ENCODE measurements at places on chromosomes 7 and 10. TPM values are rescaled to one million over a fixed set of nuclear protein-coding genes. Genes with fewer than 3 reads are reported as not detected.

HOXA10 gene
- not detected for total RNA-seq

DNA sequence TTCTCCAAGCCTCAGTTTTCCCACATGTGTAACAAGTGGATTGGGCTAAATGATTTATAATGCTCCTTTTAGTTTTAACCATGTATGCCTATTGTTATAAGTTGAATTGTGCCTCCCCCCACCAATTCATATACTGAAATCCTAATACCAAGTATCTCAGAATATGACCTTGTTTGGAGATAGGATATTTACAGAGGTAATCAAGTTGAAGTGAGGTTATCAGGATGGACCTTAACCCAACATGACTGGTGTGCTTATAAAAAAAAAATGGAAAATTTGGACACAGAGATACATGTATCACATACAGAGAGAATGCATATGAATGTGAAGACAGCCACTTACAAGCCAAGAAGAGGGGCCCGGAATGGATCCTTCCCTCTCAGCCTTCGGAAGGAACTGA is 117.9 kb upstream of the HABP2 start:
- no peak for DNase-seq

- no peak for DNase-seq
Observed at GRCh38 chr10:65341323-65341925, 1584.4 kb upstream of the LRRTM3 start.

GRCh38 chr7:23106823-23107663 is 1.5 kb downstream of the KLHL7 start:
- no peak for DNase-seq

DNA sequence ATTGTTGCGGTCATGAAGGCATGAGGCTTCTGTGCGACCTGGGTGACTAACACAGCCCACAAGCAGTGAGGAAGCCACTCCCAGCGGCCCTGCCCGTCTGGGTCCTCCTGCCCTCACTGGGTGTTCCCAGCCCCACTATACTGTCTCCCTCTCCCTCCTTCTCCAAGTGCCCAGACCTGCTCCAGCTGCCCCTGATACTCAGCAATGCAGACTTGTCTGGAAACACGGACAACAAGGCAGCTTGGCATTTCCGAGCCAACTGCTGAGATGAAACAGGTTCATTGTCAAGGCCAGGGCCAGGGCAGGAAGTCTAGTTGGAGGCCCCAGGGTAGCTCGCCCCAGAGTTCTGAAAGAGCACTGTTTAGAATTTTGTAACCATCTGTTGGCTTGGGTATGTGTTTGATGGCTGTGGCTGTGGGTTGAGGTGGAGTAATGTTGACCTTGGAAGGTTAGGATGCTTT is 95.7 kb downstream of the RBM20 start:
- DNase-seq = no peak

TMEM140 gene
- 24.3 TPM for total RNA-seq

C7orf33 gene
- not detected for total RNA-seq

DNA sequence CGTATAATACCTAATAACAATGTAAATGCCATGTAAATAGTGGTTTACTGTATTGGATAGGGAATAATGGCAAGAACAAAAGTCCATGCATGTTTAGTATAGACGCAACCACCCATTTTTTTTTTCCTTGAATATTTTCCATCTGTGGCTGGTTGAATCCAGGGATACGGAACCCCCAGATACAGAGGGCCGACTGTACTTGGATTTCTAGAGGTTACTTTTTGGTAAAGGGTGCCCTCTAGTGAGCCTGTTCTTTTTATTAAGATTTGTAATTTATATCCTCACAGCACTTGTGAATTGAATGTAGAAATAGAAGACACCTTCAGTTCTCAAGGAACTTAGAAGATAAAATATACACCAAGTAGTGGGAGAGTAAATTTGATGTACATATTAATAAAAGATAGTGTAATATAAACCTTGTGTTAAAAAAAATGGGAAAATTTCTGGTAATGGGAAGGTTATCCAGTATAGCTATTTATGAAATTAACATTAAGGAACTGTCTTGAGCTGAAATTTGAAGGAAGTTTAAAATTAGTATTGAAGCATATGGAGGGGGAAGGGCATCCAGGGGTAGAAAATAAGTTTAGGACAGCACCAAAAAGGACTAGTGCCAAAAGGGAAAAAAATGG is 32.0 kb downstream of the EXOC6 start:
- no peak for DNase-seq

DNA sequence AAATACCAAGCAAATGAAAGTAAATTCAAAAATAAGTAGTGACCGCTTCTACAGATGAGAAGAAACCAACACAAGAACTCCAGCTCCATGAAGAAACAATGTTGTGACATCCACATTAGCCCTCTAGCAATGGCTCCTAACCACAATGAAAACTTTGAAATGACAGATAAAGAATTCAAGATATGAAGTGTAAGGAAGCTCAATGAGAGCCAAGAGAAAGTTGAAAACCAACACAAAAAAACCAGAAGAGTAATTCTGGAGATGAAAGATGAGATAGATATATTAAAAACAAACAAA is 68.2 kb upstream of the DDC start:
- DNase-seq = no peak

SORCS1 gene
- total RNA-seq = 2.9 TPM

DNA sequence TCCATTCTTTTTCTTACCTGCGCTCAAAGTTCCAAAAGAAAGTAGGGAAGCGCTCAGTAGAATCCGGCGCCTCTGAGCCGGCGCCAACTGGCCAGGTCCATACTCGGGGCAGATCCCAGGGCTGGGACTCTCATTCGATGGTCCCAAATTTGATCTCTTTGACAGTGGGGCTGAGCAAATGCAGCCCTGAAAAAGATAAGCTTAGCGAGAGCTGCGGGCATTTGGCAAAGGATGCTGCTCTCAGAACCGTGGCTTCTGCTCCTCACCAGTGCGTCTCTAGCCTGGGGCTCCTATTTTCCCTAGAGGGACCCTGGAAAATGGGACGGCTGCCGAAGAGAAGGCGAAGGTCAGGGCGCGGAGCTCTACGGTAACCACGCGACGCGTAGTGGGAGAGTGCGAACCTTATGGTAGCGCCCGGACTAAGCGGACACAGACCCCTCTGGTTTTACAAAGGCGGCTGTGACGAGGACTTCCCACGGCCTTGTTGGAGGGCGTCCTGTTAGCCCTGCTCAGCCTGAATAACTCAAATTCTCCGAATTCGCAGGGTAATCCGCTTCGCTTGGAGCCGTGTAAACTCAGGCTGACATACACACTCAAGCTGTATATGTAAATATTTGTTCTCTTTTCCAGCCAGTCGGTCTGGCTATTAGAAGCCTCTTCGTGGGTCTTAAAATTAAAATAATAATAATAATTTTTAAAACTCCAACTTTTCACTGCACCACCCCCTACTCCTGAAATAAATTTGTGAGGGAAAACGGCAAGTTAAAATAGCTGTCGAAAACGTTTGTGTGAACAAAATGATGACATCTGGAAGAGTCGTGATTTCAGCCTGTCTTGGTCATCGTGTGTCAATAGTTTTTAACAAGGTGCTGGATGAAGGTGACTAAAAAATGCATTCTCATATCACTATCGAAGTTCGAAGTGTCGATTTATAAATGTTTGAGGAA is 869 bp upstream of the TBX20 start:
- peak; percentile 75 for DNase-seq

- DNase-seq = no peak
Observed at GRCh38 chr10:126045861-126046260, 149.5 kb downstream of the FANK1 start.

GSTK1 gene
- 278 TPM for total RNA-seq

DNA sequence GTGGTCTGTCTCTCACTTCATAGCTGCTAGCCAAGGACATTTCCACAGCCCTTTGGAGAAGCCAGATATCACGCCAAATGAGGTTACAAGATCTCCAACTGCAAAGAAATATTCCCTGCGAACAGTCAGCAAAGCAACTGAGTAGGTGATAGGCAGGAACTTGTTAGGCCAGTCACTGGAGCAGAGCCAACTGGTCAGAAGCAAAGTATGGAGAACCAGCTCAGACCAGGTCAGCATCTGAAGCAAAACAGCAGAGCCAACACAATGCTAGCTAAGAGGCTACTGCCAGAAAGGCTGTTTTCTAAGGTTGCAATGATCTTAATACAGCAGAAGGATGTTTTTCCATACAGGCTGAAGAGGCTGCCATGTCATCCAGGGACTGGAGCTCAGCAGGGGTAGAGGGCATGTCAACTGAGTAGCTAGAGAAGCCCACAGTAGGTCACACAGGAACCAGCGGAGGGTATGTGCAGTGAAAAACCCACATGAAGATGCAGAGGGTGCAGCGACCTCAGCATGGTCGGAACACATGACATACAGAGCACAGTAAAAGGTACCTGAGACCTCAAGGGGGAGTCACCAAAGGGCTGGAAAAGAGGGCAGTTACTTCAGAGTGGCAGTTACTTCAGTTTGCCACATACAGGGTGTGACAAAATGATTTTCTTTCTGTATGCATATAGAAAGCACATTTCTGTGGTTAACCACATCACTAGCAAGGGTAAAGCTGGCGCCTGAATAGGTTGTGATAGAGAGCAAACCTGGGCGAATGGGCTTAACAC is 8.9 kb downstream of the SEC31B start:
- DNase-seq = no peak

CRHR2 gene
- total RNA-seq = 0.35 TPM

DNA sequence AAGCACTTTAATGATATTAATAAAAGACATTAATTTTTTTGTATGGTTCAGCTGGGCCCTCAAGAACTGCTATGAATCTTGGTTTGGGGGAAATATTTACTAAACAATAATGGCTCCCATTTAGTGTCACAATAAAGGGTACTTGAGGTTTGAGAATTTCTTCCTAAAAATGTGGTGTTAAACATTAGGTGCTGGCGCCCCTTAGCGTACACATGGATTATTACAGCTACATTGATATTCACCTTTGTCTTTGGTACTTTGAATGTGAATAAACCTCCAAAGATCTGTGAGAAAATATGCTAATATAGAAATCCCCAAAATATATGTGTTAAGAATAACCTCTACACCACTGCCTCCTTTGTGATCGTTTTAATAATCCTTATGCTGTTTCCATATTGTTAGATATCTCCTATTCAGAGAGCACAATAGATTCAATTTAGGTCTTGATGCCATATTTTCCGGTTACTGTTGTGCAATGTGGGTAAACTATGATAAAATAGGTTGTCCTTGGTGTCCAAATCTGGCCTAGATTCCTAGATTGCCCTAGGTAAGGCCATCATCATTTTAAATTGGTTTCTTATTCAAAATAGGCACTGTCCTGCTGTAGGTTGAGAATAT is 161.8 kb upstream of the CACNA2D1 start:
- no peak for DNase-seq

GRCh38 chr7:158067931-158068482 is 519.6 kb downstream of the PTPRN2 start:
- no peak for DNase-seq

- no peak for DNase-seq
Observed at GRCh38 chr10:219731-220472, 84.6 kb downstream of the ZMYND11 start.

DNA sequence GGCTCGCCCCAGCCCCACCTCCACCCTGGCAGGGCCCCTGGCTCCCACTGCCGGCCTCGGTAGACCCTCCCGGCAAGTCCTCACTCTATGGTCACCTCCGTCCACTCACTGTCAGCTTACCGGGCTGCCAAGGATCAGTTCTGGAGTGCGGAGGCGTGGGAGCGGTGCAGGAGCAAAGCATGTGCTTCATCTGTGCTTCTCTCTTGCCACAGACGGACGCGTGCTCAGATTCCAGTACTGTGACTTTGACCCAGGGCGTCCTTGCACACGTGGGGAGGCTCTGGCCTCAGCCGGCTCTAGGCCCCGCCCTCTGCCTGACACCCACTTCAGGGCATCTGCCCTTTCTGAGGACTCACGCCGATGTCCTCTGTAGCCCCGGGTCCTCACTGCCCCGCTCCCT is 547.5 kb upstream of the FOXK1 start:
- DNase-seq = no peak

ADRA2A gene
- total RNA-seq = 1.0 TPM

DNA sequence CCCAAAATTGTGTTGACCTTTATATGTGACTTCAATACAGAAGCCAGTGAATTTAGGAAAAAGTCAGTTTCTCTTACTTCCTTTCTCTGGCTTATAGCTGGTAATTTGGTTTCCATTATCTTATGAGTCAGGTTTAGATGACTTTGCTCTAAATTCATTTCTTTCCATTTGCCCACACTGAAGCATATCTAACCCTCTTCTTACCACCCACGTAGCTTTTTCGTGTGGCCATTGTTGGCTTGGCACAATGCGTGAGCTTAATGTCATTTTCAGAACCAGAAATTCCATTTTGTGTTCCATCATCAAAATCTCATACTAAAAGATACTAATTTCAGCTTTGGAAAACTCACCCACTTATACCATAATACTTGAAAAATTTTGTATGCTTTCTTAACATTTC is 271.2 kb downstream of the INHBA start:
- DNase-seq = no peak

DNA sequence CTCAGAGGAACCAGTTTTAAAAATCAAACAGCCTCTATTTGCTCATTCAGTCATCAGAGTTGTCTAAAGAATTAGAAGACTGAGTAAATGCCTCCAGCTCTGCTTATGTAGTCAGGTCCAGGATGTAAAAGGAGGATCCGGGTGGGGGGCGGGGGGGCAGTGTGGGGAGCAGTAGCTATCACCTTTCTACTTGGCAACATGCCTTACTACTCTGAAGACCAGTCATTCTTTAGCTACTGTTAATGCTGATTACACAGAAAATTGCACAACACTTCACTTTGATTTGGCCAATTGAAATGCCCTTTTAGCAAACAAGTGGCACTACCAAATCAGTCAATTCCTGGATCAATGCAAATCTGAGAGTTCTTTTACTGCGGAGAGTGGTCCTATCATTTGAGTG is 164.2 kb downstream of the NXPH1 start:
- no peak for DNase-seq

GET4 gene
- total RNA-seq = 19.1 TPM

UPK3B gene
- 0.54 TPM for total RNA-seq

MRLN gene
- total RNA-seq = not detected

NPFFR1 gene
- not detected for total RNA-seq

DNA sequence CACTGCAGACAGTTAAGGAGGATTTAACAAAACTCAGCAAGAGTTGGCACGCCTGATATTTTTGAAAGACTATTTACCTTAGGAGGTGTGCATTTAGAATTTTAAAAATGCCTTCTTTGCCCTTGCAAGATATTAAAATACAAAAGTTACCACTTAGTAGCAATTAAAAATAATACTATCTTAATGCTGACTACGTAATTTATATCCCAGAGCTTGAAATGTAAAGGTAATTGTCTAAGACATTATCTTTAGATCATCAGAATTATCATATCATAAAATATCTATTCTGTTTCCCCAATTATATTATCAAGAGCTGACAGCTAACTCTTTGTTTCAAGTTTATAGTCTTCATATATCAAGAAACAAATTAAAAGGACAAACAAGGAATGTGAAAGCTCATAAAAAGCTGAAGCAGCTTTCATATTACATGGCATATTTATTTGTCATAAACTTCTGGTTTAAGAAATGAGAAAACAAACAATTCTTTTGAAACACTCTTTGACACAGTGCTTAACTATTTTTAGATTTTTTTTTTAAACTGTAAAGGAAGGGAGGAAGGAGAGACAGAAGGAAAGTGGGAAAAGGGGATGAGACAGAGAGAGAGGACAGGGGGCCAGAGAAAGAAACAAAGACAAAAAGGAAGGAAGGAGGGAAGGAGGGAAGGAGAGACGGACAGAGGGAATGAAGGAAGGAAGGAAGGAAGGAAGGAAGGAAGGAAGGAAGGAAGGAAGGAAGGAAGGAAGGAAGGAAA is 73.5 kb downstream of the RTKN2 start:
- no peak for DNase-seq

Measured in Right ventricle myocardium inferior (tissue), 1 donor.